SIG-M5 (cell line): ENCODE measurements at places on chromosomes 4 and X.

DNA sequence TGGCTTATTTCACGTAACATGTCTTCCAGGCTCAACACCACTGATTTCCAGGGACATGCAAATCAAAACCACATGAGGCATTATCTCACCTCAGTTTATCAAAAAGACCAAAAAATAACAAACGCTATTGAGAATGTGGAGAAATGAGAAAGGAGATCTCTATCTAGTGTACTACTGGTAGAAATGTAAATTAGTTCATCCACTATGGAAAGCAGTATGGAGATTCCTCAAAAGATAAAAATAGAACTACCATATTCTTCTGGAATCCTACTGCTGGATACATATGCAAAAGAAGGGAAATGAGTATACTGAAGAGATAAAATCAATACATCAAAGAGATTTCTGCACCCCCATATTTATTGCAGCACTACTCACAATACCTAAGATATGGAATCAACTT, 329.6 kb upstream of the NDST3 start:
- DNase-seq, result no peak

- DNase-seq, result no peak
Measured at GRCh38 chr4:124060261-124060918, 652.1 kb downstream of the ANKRD50 start.

DNA sequence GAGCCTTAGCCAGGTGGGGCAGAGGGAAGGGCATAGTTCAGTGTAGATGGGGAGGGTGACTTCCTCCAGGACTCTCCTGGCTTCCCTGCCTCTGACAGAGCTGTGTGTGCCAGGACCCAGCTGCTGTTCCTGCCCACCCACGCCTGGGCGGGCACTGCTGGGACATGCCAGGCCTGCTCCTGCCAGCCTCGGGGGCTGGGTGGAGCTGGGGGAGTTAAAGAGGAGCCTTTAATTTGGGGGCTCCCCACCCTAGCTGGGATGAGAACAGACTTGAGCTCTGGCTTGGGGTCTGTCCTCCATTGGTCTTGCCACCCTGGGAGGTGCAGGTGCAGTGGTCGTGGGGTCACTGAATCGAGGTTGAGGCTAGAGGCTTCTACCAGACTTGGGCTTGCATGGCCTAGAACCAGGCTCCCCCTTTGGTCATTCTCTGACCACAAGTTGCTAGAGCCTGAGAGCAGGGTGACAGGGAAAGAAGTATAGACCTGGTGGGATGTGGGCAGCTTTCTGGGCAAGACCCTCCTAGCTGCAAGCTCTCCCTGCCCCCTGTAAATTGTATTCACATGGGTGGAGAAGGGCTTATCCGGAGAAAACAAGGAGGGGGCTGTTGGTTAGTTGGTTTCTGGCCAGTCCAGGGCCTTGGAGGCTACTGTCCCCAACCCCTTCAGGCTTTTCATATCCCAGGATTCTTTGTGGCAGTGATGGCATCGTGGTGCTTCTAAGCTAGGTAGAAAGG, 5.7 kb downstream of the EFNB1 start:
- DNase-seq, result no peak

DNA sequence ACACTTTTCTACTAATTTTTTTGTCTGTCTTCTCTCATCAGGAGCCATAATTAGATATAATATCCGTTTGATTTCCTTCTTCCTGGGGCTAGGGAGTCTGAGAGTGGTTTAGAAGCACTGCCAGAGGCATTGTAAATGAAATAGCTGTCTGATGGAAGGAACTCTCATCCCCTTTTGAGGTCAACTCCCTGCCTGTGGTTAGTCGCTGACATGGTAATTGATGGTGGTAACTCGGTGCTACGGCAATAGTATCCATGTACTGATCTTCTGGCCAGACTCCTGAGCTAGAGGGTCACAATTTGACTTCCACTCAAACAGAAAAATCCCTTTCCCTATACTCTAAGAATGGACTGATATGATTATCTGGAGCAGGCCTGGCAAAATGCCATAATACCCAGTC, 108.1 kb upstream of the TRPC5 start:
- no peak for DNase-seq

DNA sequence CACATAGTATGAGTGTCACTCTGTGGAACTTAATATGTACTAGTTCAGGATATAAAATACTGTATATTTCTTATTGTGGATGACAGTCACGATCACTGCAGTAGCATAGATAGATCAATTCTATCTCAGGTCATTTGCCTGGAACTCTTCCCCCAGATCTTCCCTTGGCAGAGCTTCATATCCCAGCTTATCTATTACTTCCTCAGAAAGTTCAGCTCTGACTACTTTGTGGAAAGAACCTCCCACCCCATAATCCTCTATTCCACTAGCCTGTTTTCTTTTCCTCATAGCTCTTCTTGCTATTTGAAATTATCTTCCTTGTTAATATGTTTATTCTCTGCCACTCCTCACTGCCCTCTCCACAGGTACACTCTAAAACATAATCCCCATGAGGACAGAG, 10.9 kb downstream of the FAM241A start:
- DNase-seq, result no peak

- DNase-seq, result no peak
Measured at GRCh38 chr4:9833421-9833820, 52.0 kb downstream of the DRD5 start.

GRCh38 chrX:120485315-120485637, 16.2 kb upstream of the LAMP2 start:
- DNase-seq, result no peak

GRCh38 chr4:69322055-69322454, 41.8 kb downstream of the UGT2B28 start:
- no peak for DNase-seq

DNA sequence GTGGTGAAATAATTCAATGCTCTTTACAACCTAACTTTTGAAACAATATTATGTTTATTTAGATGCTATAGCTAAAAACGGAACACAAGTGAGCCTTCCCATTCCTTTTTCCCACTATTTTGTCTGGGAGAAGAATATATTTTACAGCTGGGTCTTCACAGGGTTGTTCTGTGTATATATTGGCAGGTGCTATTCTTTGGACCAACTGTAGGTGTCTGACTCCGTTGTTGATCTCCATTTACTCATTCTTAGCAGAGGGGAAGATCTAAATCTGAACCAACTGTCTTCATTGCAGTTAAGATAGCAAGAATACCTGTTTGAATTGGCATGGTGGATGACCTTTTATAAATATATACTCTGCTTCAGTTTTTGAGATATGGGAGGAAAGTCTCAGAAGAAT, 257.4 kb downstream of the CFAP299 start:
- DNase-seq, result no peak

GRCh38 chr4:19729886-19730651, 521.6 kb upstream of the SLIT2 start:
- DNase-seq, result no peak

- DNase-seq, result no peak
Measured at GRCh38 chr4:41022116-41022515, 192.2 kb downstream of the APBB2 start.

- no peak for DNase-seq
Measured at GRCh38 chr4:1658581-1658980, 25.5 kb downstream of the FAM53A start.

GRCh38 chr4:89001647-89002445, 55.1 kb downstream of the FAM13A start:
- no peak for DNase-seq

GRCh38 chr4:52950226-52950625, 88.1 kb downstream of the RASL11B start:
- no peak for DNase-seq

DNA sequence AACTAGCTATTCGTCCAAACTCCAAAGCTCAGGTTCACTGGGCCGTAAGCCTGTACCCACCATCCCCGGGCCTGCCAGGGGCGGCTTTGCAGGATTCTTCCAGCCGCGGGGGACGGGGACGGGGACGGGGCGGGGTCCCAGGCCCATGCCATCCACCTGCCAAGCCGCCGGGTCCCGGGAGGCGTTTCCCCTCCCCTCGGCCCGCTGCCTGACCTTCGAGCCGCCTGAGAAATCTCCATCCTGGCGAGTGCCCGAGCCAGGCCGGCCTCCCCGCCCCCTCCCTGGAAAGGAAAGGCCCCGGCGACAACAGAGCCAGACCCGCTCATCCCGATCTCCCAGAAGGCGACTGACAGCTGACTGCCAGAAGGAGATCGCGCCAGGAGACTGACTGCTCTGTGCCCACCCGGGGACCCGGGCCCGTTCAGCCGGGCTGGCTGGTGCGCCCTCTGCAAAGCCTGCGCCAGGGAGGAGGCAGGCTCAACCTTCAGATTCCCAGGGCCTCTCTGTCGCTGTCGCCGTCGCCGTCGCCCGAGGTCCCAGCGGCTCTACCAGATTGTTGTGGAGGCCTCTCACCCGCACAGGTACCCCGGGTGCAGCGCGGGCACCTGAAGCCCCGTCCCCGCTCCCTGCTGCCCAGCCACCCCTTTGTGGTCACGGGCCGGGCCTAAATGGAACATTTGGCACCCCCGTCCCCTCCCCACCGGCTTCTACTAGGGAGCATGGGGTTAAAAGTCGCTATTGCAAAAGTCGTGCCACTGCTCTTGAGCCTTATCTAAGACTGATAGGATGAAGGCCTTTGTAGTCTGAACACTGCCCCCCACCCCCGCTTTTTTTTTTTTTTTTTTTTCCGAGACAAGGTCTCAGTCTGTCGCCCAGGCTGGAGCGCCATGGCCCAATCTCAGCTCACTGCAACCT, at the start of gene RGN:
RGN (plus strand) TSS at position 315 of the 915 bp plus-strand sequence. CDS start 2,702 bp downstream, outside the sequence.
- no peak for DNase-seq

DNA sequence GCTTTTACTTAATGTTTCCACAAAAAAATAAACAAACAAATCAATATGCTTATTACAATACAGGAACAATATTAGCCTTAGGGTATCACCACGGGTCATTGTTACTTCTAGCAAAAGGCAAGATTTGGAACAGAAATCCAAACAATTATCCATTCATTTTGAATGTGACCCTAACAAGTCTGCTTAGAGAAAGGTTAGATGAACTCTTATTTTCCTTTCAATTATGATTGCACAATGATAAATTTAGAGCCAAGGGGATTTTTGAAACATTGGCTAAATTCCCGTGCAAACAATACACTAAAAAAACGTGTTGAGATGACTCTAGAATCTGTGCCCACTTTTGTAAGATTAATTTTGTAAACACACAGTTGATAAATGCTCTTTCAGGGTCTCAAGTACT, 474.7 kb downstream of the PCDH7 start:
- no peak for DNase-seq

DNA sequence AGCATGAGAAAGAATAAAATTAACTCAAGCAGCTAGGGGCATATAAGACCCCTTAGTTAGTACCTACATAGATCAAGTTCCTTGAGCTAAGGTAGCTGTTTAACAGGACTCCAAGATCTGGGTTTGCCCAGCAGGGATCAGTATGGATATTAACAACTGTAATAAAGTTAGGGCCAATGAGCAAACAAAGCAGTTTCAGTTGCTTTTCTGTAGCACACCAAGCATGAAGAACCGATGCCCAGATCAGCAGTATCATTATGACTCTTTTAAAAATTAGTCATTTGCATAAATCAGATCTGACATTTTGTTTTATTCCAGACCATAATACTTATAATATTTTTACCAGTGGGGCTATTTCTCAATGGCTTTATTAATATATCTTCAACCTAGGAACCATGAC, 80.9 kb downstream of the C4orf33 start:
- DNase-seq, result no peak

DNA sequence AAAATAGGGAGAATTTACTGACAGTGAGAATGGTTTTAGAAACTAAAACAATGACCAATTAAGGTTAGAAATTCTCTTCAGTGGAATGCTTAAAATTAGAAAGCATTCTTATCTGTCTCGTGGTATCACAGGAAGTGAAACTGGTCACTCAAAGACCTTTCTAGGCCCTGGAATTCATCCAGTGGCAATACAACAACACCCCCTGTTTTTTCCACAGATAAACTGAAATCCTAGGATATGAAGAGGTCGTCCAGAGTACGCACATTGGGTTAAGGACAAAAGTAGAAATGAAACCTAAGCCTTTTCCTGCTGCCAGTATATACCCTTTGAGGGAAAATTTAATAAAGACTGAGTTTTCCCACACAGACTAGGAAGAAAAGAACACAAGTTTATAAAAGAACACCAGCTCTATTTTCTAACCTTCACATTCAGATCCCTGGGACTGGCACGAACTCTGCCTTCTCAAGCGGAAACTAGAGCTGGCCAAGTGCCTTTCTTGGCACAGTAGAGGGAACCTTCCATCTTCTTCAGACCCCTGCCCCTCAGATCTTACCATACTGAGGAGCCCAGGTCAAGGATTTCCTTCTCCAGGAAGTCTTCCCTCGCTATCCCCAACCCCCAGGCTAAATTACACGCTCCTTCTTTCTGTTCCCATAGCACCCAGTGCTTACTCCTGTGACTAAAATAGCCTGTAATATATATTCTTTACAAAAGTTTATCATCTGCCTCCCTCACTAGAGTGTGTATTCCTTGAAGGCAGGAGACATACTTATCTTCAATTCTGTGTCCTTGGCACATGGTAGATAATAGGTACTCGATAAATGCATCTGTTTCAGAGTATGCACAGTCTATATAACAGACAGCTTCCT, 16.9 kb downstream of the LHFPL1 start:
- no peak for DNase-seq

- no peak for DNase-seq
Measured at GRCh38 chr4:140252141-140252741, 98.3 kb upstream of the MAML3 start.

DNA sequence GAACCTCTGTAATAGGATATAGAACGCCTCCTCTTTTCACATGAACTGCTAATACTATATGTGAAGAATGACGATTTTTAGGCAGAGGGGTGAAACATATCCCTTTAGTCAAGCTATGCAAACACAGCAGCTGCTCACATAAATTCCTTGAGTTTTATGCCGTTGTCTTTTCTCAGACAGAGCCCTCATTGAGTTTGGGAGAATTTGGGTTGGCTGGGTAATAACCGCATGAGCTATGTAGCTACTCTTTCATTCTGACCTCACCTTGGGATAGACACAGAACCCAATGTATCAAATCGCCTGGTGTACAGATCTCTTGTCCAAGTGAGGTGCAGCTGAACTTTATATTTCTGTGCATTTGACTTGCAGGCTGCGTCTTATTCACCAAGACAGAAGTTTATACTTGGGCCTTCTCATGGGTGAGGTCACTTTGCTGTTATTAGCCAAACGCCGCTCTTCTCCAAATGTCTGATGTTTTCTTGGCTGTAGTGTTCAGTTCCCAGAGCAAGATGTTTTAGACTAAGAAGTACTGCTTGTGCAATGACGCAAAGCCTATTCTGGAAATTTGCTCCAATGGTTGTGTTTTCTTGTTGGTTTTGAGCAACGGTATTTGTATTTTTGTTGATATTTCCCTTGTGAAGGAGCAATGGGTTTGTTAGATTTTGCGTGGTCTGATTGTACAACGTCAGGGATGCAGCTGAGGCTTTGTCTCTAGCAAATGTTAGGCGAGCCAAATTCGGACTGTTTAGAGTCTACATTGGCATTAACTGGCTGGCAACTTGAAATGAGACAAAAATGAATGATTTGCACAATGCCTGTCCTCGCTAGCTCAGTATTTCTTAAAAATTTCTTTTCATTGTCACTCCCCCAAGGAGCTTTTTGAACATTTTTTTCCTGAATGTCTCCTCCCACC, 11.2 kb upstream of the SPARCL1 start:
- no peak for DNase-seq

GRCh38 chrX:50579955-50580354, 109.3 kb upstream of the DGKK start:
- no peak for DNase-seq

- DNase-seq, result no peak
Measured at GRCh38 chr4:53132132-53132891, 233.5 kb downstream of the SCFD2 start.

- DNase-seq, result no peak
Measured at GRCh38 chr4:152257601-152258066, 278.3 kb downstream of the FBXW7 start.
